ENCODE measurements at places on chromosomes 1 and 21.

DNA sequence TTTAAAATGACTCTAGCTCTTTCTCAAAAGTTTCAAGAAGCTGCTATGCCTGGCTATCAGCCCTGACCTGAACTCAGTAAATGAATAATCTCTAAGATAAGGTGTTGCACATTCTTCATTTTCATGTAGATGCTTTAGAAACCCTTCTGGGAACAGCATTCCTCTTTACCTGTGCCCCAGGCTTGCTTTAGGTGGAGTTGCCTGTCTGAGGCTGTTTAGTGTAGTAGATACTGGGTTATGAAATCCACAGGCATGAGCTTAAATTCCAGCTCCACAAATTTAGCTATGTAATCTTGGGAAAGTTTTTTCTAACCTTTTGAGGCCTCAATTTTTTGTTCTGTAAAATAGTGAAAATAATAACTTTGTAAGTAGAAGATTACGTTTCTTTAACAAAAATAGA is 41.6 kb downstream of the ATP6V1G3 start:
- DNase-seq, result no peak

- DNase-seq, result no peak
Observed at GRCh38 chr1:6823793-6824192, 38.5 kb downstream of the CAMTA1 start.

- peak; percentile 8 for DNase-seq
Observed at GRCh38 chr1:7402548-7402850, 368.6 kb upstream of the VAMP3 start.

DNA sequence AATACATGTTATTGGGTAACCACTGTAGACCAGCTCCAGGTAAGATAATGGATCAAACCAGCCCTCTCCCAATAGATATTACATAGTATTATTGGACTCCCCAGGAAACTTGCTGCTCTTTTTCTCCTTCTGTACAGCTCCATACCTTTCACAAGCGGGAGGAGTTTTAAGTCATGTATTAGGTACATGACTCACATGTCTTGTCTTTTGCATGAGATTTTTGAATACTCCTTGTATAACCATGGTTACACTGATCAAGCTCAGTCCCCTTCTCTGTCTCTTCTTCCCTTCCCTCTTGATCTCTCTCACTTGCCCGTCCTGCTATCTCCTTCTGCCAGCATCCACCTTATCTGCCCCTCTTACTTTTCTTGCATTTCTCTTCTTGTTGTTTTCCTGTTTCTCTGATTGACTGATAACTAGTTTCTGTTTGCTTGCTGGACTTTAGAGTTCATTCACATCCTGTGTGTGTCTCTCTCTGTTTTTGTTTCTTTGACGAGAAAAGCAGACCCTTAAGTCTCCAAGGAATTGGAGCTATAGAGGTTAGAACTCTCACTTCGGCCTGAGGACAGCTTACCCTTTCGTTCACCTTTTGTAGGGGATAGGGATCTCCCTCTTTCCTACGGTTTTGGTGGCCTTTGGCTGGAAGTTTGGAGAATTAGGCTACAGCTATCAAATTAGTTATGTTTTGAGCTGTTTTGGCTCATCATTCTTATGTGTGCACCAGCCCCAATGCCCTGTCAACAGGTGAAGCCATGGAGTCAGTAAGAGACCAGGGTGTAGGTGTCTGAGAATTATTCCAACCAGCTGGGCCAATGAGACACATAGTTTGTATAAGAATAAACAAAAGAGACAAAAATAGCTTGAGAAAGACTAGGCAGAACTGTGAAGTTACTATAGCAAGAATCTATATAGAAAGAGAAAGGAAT is 49.0 kb upstream of the ASB17 start:
- no peak for DNase-seq

GRCh38 chr1:154533952-154534844 is 24.3 kb downstream of the UBE2Q1 start:
- DNase-seq, result no peak

- DNase-seq, result no peak
Observed at GRCh38 chr21:35579520-35580293, 480.6 kb downstream of the SETD4 start.

GRCh38 chr1:85884372-85885035 is 176.3 kb upstream of the ZNHIT6 start:
- DNase-seq, result no peak

- DNase-seq, result no peak
Observed at GRCh38 chr1:29852248-29852647, 615.9 kb downstream of the PTPRU start.

DNA sequence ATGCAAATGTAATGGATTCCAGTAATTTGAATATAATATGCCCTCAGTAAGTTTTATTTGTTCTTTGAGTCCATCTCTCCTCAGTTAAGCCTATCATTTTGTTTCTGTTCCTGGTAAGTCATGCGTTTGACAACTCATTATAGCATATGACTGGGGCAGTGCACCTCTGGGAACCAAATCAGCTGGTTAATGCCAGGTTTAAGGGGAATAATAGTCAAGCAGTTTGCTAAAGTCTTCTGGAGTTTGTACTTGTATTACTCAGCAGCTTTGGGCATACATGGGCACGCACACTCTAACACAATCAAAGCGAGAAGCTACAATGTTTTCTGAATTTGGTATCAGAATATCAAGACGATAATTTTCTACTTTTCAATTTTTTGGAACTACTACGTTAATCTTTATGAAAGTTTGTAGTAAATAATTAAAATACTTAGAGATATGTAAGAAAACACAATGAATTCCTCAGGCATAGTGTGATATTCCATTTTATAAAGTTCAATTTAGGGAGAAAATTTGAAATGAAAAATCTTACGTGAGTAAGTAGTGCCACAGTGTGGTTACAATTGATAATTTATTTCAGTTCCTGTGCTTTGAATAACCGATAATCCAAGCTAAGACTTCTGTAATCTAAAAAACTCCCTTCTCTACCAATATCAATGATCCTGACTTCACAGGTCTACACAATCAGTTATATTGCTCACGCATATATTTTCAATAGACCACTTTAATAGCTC is 43.8 kb upstream of the KCTD3 start:
- no peak for DNase-seq

GRCh38 chr1:241356519-241357365 is at the start of gene RGS7:
TSS of gene RGS7 (minus strand) at chr1:241357205.
- DNase-seq, result peak; percentile 70

GRCh38 chr1:85577419-85578320 is 2.9 kb upstream of the CCN1 start:
- peak; percentile 74 for DNase-seq

DNA sequence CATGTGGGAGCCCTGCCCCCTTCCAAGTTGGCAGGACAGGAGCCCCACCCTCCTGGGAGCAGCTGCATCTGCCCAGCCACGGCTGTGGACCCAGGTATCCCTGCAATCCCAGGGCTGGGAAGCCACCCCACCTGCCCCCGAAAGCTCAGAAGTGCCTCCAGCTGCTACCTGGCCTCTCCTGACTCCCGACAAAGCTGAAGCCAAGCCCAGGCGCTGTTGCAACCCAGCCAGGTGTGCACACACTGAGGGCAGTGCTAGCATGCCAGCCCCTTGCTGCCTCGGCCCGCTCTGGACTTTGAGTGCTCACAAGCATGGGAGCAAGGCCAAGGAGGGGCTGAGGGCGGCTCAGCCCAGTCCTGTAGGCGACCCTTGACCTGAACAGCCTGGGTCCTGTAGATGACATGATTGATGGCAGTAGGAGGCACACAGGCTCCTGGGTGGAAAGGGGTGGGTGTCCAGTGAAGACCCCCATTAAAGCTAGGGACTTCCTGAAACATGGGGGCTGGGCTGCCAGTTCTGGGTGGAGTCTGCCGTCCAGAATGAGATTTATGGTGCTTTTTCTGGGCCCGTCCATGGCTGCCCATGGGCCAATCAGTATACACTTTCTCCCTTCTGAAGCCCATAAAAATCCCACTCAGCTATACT is 2.8 kb upstream of the SSU72 start:
- DNase-seq, result no peak

DNA sequence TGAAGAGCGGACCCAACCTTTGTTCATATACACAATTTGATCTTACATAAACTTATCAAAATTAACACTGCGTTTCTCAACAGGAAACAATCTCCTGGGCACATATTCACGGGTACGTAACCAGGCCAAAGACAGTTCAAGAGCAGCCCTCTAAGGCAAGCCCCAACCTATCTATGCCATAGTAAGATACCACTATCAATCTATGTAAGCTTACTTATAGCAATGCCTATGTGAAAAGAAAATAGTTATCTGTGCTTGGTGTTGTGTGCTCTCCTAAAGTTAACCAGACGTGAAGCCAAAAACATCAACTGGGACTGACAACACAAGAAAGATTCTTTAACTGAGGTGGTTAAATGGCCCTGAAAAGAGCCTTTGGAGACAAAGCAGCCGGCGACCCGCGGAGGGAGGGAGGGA is 49.4 kb upstream of the BOLA1 start:
- DNase-seq, result no peak

DNA sequence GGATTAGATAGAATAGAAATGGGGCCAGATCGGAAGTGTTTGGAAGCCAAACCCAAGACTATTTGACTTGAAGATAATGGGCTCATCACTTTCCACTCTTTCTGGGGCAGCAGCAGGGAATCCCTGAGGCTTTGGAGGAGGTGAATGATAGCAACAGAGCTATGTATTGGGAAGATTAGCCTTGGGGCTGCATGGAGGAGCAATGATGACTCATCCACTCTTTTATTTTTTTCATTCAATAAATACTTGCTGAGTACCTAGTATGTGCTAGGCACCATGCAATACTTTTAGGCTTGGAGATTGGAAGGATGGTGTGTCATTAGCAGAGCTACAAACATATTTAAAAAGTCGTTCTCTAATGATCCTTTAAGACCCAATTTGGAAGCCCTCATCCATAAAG is 166.9 kb upstream of the FOXD3 start:
- no peak for DNase-seq

DNA sequence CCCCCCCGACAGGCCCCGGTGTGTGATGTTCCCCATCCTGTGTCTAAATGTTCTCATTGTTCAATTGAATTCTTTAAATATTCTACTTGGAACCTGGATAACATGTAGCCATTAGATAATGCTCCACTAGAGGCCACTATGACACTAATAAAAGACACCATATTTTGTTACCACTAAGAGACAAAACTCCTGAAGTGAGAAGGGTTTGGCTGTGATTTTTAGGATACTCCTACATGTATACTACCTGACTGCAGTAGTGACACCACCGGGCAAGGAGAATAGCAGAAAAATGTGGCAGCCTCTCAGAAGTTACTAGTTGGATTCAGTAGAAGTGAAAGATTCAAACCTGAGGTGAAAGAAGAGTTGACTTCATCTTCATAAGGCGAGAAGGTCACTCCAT is 36.0 kb downstream of the F5 start:
- DNase-seq, result no peak

DNA sequence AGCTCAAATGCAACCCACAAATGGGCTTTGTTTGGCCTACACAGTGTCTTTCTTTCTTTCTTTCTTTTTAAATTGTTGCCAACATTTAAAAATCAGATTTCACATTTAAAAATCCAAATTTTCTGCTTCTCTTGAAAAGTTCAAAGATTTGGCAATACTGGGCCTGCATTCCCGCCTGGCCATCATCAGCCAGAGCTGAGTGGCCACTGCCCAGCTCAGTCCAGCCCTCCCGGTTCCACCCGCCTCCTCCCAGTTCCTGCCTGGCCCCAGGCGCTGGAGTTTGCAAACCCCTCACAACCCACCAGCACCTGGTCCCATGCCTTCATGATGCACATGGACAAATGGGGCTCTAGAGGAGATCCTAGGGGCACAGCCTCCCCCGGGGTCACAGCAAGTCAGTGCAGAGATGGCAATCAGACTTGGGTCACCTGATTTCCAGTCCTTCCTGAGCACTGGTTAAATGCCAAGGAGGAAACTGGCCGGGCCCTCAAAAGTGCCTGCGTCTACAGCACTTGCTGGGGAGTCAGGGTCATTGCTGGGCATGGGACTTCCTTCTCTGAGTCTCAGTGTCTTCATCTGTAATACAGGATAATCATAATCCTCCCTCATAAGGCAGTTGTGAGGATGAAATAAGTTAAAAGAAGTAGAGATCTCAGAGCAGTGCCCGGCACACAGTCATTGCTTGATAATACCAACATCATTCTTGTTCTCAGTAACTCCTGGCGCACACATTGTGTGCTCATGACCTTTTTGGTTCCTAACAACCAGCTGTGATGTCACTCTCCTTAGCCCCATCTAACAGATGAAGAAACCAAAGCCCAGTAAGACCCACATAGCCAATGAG is 41.0 kb upstream of the LAPTM5 start:
- DNase-seq, result no peak

- no peak for DNase-seq
Observed at GRCh38 chr1:170927955-170928840, 7.1 kb upstream of the MROH9 start.

- no peak for DNase-seq
Observed at GRCh38 chr1:118949315-118949714, 38.8 kb downstream of the TBX15 start.

DNA sequence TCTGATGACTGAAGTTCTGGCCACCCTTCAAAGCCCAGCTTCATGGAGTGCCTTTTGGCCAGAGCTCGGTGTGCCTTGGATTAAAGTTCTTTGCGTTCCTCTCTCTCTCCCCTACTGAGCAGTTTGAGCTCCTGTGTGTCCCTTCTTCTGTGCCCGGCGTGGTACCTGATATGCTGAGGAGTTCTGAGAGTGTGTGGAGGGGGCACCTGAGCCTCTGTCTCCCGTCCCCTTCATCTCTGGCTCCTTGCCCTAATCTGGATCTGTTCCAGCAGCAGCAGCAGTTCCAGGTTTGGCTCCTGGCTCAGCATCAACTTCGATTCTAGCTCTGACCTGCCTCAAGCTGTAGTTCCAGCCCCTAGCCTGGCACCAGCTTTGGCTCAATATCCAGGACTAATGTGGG is 25.1 kb upstream of the MYCL start:
- DNase-seq, result no peak

- no peak for DNase-seq
Observed at GRCh38 chr1:93839307-93839706, 39.7 kb downstream of the DNTTIP2 start.

- DNase-seq, result no peak
Observed at GRCh38 chr1:239819096-239819495, 272.6 kb upstream of the FMN2 start.

DNA sequence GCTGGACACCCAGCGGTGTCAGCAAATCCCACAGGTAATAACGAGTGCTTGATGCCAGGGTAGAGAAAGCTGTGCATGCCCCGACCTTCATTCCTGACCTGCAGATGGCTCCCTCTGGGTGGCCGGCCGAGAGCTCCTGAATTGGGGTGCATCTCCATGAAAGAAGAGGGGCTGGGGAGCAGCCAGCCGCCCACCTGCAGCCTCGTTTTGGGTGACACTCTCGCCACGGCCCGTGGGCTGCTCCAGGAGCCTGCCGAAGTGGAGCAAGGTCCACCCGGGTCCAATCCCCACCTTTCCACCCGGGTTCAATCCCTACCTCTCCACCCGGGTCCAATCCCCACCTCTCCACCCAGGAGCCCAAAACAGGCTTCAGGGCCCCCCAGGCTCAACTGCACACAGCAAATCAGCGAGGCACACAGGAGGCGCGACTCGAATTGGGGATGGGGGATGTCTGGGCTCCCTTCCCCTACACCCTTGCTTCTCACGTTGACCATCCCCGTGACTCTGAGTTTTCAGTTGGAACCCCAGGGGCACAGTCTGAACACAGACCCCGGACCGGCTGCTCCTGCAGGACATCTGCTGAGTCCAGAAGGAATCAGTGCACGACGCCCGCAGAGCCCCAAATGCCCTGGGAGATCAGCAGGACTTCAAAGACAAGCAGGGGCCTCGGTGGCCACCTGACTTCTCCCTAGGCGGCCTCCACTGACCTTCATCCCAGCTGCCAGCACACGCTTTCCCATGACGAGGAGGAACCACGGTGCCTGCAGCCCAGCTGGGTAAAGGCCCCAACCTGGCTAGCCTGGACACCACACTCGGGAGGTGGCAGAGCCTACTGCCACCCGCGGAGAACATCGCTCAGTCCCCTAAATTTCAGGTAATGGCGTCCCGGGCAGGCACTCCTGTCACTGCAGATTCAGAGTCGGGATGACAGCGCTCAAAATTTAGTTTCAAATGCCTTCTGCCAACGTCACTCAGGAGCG is 159.0 kb downstream of the NPHP4 start:
- DNase-seq, result no peak

Data from femur (tissue), 1 donor.